ENCODE measurements at places on chromosomes 1 and 21.

DNA sequence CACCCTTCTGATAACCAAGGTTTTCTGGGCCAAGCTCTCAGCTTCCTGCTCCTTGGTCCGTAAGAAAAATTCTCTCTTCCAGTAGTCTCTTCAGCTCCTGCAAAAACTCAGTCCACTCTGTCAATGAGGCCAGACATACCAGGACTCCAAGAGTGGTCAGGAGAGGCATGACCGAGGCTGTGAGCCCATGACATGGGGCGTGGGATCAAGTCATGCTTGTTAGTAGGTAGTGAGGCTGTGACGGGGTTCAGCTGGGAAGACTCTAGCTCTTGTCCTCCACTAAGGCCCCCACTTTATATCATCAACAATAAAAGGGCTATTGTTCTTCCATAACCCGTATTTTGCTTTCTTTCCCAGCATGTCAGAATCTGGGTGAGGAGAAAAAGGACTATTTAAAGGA, 10.1 kb upstream of the HCRTR1 start:
- DNase-seq = no peak

GRCh38 chr1:96522927-96523326, 198.7 kb upstream of the PTBP2 start:
- DNase-seq = no peak

- peak; percentile 82 for DNase-seq
These were observed 298.9 kb downstream of the DSCAM start for GRCh38 chr21:40547906-40548513.

- DNase-seq = no peak
These were observed 112.6 kb downstream of the PLD5 start for GRCh38 chr1:242411901-242412300.

GRCh38 chr1:235725434-235725833, 75.8 kb upstream of the GNG4 start:
- no peak for DNase-seq

- no peak for DNase-seq
These were observed 65.2 kb downstream of the PLPPR5 start for GRCh38 chr1:98939471-98939870.
